ENCODE measurements at places on chromosomes 4 and X.

DNA sequence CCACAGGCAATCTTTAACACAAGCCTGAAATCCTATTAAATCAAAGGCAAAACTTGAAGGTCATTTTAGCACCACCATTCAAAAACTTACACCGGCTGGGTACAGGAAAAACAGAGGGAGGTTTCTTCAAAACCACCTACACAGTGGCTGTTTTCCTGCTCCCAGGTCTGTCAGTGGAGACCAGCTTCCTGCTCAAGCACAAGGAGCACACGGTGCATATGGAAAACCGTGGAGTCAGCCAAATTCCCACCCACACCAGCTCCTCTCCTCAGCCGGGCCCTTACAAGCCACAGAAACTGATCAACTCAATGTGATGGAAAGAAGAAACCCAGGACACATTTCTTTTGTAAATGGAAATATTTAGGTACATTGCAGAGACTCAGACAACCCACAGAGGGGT is 14.3 kb upstream of the FAM241A start:
- no peak for DNase-seq

DNA sequence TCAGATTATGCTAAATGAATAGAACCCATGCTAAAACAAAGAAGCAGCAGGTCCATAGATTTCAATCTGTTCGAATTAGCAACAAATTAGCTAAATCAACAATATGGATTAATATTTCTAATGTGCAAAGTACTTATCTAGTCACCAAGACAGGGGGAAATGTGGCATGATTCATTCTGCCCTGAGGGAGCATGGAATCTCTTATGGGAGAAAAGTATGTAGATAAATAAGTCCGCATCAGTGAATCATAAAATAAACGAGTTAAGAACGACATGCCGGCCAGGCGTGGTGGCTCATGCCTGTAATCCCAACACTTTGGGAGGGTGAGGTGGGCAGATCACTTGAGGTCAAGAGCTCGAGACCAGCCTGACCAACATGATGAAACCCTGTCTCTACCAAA is 102.1 kb downstream of the ANOS1 start:
- DNase-seq: no peak

DNA sequence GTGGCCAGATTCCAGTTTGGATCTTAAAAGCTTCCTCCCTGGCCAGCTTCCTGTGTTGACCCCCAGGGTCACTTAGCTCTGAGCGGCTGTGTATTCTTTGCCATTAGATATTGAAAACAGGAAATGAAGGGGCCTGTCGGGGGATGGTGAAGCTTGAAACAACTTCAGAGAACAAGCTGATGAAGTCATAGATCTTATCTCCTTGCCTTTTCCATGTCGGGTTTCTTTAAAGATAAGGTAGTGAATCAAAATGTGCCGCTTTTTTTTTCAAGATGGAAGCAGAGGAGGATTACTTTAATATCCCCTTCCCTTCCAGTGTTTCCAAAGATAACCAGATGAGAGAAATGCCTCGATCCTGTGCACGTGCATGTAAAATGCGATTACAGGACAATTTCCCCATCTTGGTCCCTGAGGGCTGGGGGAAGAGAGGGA is 508.5 kb downstream of the MID1IP1 start:
- no peak for DNase-seq

DNA sequence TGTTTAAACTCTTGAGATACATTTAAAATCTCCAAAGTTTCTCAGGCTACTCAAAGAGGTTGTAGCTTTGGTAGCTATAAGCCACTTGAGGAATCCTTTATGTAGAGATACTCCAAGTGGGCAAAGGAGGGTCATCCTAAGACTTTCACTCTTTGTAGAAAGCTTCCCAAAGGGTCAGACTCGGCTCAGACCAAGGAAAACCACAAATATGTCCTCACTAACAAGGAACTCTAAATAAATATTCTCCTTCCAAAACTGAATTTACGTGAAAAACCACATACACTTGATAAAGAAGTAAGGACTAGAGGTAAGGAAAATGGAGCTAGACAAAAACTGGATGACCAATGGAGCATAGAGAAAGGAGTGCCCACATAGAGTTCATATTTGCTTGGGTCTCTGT is 41.7 kb upstream of the DDX60 start:
- no peak for DNase-seq

DNA sequence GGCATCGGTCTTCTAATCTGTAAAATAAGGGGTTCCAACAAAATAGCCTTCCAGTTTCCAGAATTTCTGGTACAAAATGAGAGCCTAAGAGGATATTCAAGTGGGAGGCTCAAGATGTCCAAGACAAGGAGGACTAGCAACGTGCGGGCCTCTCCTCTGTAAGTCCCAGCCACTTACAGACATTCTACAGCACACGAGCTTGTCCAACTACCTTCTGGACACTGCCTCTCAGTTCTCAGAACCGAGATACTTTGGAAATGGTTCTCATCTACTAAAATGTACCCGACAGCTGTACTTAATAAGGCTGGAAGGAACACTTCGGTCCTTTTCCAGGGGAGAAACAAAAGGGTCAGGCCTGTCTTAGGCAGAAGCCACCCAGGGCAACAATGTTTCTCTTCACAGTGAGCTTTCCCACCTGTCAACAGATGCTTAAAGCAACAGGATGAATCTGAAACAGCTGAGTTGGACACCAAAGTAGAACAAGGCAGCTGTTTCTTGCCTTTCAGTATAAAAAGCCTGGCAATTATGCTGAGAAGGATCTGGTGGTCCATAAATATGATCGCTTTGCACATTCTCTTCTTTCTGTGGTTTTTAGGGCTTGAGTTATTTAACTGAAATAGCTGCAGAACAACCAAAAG is 127.0 kb downstream of the HS6ST2 start:
- no peak for DNase-seq

GRCh38 chrX:37509349-37509748 is 62.1 kb upstream of the LANCL3 start:
- DNase-seq: no peak

GRCh38 chrX:153780678-153781427 is at the start of gene SRPK3:
Gene SRPK3 (plus strand): TSS chrX:153781041. CDS start chrX:153781087, 46 bp downstream.
- no peak for DNase-seq

DNA sequence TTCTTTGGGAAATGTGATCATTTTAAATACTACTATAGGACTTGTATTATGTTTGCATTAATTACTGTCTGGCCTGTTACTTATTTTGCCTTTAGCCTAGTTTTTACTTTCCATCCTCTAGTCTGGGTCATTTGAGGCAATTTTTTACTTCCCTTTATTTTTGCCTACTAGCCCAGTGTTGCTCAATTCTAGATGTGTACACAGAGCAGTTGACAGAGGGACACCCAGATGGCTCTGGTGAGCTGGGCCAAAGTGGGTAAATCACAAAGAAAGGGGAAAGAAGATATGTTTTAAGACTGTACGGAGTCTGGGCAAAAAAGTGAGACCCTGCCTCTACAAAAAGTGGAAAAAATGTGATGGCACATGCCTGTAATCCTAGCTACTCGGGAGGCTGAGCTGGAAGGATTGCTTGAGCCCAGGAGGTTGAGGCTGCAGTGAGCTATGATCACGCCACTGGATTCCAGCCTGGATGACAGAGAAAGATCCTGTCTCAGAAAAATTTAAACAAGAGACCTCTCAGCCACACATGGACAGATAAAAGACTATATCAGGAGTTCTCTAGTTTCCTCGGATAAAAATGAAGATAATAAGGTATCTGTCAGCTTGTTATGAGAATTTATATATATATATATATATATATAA is 35.7 kb downstream of the APOO start:
- DNase-seq: no peak

Measured in SK-N-MC (cell line).